Thymus (tissue), 14 donors: ENCODE measurements at places on chromosomes 2 and 18. TPM values are rescaled to one million over a fixed set of nuclear protein-coding genes. Genes with fewer than 3 reads are reported as not detected.

Gene TRIM54
- total RNA-seq = 0.14 TPM

Gene CERKL
- total RNA-seq = 0.52 TPM

Gene GLI2
- 1.8 TPM for total RNA-seq

Gene PLGLB1
- total RNA-seq = 3.0 TPM

Gene CDH19
- 0.05 TPM for total RNA-seq
